ENCODE measurements at places on chromosomes 5 and 9. TPM values are rescaled to one million over a fixed set of nuclear protein-coding genes. Genes with fewer than 3 reads are reported as not detected.

DNA sequence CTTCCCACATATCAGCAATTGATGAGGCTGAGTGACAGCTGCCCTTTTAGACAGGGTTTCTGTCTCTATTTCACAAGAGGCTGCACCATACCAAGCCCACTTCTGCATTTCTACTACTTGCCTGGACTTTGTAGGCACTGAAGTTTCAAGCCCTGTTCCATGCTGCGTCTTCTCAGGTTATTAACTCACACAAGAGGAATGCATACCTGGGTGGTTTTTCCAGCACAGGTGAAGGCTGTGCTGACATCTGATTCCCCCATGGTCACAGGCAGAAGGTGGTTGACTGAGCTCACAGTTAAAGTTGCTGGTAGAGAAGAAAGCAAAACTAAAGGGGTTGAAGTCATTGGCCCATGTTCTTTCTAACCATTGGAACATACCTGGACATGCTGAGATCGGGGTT is 86.6 kb downstream of the MAMDC2 start:
- H3K27ac ChIP-seq, result no peak overlapping the region
- no peaks in the 10 kb centered on the region for H3K36me3 ChIP-seq
- no peak overlapping the region for H3K4me3 ChIP-seq
- no peaks in the 10 kb centered on the region for H3K4me1 ChIP-seq
- no peaks in the 10 kb centered on the region for H3K27me3 ChIP-seq

GRCh38 chr5:5813441-5813840 is 391.0 kb downstream of the ICE1 start:
- no peaks in the 10 kb centered on the region for H3K27me3 ChIP-seq
- no peaks in the 10 kb centered on the region for H3K36me3 ChIP-seq
- DNase-seq, result peak; percentile 18
- no peak overlapping the region for H3K27ac ChIP-seq
- no peaks in the 10 kb centered on the region for H3K4me1 ChIP-seq

Gene NOXA1
- 21.8 TPM for total RNA-seq

DNA sequence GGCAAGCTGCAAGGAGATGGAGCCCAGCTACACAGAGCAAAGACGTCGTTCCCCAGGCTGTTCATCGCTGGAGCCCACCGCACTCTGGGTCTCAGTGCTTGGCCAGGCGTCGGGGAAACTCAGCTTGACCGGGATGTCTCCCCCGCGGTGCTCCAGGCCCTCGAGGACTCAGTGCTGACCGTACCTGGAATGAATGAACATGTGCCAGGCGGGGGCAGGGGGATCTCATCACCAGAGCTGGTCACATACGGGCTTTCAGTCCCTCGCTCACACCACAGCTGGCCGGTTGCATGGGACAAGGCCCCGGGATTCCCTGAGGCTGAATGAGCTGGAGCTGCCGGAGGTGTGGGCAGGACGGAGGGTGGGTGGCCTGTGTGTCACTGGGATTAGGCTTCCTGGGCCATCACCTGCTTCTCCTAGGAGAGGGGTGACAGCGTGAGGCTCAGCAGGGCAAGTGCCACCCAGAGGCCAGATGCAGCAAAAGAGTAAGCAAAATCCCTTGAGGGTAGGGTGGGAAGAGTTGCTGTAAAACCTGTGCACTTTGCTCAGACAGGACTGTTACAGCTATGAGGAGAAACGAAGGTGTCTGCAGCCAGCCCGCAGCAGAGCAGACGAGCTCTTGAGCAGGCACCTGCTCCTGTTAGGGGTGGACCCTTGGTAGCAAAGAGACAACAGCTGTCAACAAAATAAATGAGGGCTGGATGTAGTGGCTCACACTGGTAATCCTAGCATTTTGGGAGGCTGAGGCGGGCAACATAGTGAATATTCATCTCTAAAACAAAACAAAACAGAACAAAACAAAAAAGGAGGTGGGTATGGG is 70.7 kb upstream of the RAPGEF1 start:
- H3K4me1 ChIP-seq, result no peaks in the 10 kb centered on the region
- no peak overlapping the region for H3K4me3 ChIP-seq
- H3K36me3 ChIP-seq, result no peaks in the 10 kb centered on the region

GRCh38 chr5:172550996-172551395 is 90.1 kb upstream of the NEURL1B start:
- H3K4me1 ChIP-seq, result no peaks in the 10 kb centered on the region
- no peak for DNase-seq
- H3K36me3 ChIP-seq, result no peaks in the 10 kb centered on the region

Gene MTAP
- total RNA-seq, result 42.4 TPM

Gene BAAT
- total RNA-seq, result 0.09 TPM

DNA sequence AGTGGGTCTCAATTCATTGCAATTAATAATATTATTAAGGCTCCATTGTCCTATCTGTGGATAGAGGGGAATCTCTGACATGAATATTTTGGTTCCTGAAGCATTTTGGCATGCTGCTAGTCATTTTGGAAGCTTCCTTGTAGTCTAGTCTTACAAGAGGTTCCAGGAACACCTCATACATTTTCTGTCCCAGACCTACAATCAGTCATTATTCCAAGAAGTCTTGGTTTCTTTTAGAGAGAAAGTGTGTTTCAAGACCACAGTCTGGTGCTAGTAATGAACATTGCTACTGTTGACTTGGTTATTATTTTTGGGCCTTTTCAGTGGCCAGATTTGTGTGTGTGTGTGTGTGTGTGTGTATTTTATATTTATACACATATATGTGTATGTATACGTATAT is 98.9 kb downstream of the ERCC6L2 start:
- no peaks in the 10 kb centered on the region for H3K4me1 ChIP-seq
- no peak for DNase-seq
- no peak overlapping the region for H3K4me3 ChIP-seq
- H3K27me3 ChIP-seq, result no peaks in the 10 kb centered on the region
- H3K36me3 ChIP-seq, result peaks cover 2% of the 10 kb centered on the region
- no peak overlapping the region for H3K27ac ChIP-seq

GRCh38 chr9:72554221-72554641 is 32.8 kb downstream of the TMC1 start:
- H3K4me3 ChIP-seq, result no peak overlapping the region
- H3K36me3 ChIP-seq, result no peaks in the 10 kb centered on the region
- no peaks in the 10 kb centered on the region for H3K4me1 ChIP-seq

Gene PHF24
- 0.98 TPM for total RNA-seq

Gene PGGT1B
- 51.1 TPM for total RNA-seq

Gene EPB41L4A
- 39.0 TPM for total RNA-seq

Data from kidney (tissue), 22 donors.